ENCODE measurements at places on chromosomes 11 and 22.

- no peak for DNase-seq
These were observed 131.2 kb upstream of the MTMR2 start for GRCh38 chr11:96054870-96055705.

- no peak for DNase-seq
These were observed 395.9 kb downstream of the OPCML start for GRCh38 chr11:133136376-133136775.

DNA sequence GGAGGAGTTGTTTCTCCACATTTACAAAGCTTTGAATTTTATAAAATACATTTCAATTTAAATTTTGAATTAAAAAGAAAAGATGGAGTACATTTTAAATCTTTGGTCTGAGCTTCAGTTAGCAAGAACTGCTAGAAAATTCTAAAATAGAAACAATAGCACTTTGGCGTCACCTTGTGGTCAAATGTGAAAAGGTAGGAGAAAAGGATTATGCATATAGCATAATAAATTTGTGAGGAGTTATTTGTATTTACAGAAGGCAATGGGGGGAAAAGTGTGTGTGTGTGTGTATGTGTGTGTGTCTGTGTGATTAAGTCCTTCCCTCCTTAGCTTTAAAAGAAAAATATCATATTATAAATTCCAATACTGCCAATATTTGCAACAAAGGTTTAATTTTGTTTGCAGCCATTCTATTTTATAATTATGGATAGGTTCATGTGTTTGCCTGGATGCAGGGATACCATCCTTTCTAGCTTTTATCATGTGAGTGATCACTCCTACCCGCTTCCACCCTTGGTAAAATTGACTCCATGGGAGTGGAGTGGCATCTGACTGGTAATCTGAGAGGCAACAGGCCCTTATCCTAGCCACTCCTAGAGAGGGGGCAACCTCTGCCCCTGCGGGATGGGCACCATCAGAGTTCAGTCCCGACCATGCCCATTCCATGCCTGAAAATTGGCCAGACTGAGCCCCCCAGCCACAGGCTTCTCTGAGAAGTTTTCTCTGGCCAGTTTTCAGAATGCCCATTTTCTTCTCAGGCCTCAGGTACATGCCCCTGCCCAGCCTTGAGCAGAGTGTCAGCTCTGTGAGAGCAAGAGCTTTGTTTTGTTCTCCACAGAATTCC is 13.6 kb upstream of the LGR4 start:
- no peak for DNase-seq

DNA sequence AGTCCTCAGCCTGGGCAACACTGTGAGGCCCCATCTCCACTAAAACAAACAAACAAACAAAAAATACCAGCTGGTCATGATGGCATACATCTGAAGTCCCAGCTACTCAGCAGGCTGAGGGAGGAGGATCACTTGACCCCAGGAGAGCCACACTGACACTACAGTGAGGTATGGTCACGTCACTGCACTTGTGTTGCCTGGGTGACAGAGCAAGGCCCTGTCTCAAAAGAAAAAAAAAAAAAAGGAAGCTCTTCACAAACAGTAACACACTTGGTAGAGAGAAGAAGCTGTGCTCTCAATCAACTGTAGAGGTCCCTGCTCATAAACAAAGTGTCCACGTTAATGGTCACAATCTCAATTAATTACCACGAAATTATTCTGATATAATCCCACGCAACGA is 401.6 kb upstream of the CCDC90B start:
- DNase-seq, result no peak

DNA sequence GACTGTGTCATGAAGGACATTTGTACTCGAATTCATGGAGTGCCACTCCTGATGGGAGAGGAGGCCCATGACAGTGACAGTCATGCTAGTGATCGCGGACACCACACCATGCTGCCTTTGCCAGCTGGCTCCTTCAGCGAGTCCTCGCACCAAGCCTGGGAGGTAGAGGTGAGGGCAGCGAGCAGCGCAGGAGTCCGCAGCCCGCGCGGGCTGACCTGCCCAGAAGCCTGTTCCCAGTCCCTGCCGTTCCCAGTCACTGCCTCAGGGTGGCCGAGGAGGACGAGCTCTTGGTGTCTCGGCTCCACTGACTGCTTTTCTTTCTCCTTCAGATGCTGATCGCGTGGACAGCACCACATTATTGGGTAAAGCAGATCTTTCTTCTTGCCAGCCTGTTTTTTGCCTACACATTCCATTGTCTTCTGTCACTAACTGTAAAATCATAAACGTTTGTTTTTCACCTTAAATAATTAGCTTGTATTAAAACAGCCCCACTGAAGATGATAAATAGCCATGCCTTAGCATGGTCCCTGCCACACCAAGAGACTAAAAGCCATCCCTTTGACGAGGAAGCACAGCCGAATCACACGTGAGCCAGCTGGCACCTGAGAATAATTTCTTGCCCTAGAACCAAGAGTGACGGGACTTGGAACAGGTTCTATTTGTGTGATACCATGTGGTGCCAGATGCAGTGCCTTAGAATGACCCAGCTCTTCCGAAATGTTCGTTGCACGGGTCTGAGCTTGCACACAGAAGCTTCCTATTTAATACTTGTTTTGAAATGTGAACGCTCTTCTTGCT is 25.5 kb downstream of the FAM118A start:
- no peak for DNase-seq

- no peak for DNase-seq
These were observed 9.1 kb downstream of the LRP5 start for GRCh38 chr11:68321293-68322051.

DNA sequence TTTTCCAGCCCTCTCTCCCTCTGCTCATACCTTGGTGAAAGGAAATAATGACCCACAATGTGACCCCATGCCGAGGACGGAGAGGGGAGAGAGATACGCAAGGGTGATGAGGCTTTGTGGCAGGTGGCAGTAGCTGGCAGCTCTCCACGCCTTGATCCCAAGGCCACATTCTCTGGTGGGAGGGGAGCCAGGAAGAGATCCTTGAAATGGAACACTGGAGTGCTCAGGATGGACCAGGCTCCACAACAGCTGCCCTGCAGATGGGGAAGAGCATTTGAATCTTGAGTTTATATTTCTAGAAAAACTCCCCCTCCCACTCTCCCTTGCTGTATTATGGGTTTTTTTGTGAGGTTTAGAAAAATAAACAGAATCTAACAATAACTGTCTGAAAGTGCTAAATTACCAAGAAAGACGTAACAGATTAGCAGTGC is 61.6 kb upstream of the CDON start:
- DNase-seq, result no peak

DNA sequence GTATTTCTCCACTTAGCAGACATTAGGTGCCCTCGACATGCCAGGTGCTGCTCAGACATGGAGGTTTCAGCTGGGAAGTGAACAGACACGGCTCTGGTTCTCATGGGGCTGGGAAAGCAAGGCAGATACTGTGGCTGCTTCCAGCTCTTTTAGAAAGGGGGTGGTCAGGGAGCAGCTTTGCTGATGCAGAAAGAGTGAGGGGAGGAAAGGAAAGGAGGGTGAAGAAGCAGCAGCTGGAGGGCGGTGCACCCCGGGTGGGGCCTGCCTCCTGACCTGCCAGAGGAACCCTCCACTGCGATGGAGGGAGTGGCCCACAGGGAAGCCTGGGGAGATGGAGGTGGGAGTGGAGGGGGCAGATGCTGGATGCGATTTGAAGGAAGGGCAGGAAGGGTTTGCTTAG is 76.8 kb downstream of the MORC2 start:
- DNase-seq, result no peak

- DNase-seq, result no peak
These were observed 708 bp downstream of the SCO2 start for GRCh38 chr22:50524676-50525103.

- no peak for DNase-seq
These were observed 82.4 kb upstream of the BIRC3 start for GRCh38 chr11:102234779-102235439.

GRCh38 chr22:23225337-23225723 is 45.0 kb downstream of the BCR start:
- DNase-seq, result no peak

- no peak for DNase-seq
These were observed 6.3 kb downstream of the ARHGEF17 start for GRCh38 chr11:73314117-73314961.

DNA sequence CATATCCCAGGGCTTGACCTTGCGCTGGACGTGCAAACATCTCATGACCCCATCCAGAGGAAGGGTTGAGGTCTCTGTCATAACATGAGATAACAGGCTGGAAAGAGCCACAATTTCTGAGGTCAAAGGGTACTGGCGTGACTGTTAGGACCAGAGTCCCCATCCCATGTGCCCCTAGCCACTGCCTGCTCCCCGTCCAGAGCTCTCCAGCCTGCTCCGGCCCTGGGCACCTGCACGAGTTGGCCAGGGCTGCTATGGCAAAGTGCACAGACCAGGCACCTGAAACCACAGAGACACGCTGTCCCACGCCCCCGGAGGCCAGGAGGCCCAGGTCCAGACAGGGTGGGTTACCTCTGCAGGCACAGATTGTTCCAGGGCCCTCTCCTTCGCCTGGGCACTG is 58.9 kb downstream of the SHANK2 start:
- DNase-seq, result no peak
